NCI-H1417 (cell line): ENCODE measurements at places on chromosomes 2 and 18.

- no peak for DNase-seq
Observed at GRCh38 chr2:84458551-84459017, 496 bp downstream of the SUCLG1 start.

DNA sequence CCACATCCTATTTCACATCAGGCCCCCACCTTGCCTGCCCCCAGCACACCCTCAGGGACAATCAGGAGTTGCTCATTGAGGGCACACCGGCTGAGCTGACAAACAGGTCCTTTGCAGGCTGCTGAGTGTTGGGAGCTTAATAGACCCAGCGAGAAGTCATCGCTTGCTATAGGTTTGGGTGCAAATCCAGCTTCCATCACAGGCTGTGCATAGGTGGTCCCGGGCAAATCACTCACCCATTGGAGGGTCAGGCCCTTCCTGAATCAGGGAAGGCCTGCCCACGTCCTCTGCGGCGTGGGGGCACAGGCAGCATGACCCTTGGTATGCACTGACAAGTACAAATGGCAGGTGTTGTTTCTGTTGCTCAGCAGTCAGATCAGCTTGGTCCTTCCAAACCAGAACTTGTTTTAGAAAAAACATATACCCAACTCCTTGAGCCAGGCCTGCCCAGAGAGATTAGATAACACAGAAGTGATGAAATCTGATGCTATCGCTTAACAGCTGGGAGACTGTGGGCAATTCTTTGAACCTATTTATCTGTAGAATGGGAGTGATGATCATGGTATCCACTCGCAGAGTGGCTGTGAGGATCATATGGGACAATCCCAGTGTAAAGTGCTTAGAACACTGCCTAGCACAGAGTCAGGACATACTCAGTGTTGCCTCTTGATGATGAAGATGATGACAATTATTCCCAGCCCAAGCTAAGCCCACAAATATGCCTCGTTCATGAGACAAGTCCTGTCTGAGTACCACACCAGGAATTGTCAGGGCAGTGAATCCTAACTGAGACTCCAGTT is 34.9 kb downstream of the SMAD7 start:
- DNase-seq = no peak

- peak; percentile 33 for DNase-seq
Observed at GRCh38 chr2:101831351-101831865, 133.9 kb downstream of the MAP4K4 start.

- peak; percentile 26 for DNase-seq
Observed at GRCh38 chr2:55452879-55453278, 33.2 kb upstream of the CCDC88A start.

- DNase-seq = no peak
Observed at GRCh38 chr2:176170602-176171305, 13.6 kb downstream of the HOXD3 start.

- DNase-seq = no peak
Observed at GRCh38 chr2:221019668-221020067, 552.4 kb downstream of the EPHA4 start.

DNA sequence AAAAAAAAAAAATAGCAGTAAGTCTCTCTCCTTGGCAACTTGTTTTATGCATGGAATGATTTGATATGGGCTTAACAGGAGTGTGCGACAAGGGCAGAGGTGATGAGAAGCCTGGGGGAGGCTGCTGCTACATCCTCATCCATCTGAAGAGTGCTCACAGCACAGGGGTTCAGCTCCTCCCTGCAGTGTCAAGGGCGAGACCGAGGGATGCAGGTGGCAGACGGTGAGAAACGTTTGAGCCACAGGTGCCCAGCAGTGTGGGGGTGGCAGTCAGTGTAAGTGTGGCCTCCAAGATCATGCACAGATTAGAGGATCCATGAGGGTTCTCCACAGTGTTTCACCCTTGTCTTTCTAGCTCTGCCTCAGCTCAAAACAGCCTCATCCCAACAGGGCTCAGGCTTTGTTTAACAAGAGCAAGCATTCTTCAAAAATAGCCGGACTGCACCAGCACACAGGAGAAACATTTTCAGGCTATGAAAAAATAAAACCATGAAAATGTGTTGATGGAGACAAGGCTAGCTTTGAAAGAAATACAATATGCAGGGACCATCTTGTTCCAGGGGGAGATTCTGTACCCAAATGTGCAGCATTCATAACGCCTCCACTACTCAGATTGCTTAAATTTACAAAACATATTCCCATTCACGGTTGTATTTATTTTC is 324.5 kb upstream of the MYT1L start:
- no peak for DNase-seq

- DNase-seq = no peak
Observed at GRCh38 chr2:126154256-126154785, 501.6 kb upstream of the GYPC start.

DNA sequence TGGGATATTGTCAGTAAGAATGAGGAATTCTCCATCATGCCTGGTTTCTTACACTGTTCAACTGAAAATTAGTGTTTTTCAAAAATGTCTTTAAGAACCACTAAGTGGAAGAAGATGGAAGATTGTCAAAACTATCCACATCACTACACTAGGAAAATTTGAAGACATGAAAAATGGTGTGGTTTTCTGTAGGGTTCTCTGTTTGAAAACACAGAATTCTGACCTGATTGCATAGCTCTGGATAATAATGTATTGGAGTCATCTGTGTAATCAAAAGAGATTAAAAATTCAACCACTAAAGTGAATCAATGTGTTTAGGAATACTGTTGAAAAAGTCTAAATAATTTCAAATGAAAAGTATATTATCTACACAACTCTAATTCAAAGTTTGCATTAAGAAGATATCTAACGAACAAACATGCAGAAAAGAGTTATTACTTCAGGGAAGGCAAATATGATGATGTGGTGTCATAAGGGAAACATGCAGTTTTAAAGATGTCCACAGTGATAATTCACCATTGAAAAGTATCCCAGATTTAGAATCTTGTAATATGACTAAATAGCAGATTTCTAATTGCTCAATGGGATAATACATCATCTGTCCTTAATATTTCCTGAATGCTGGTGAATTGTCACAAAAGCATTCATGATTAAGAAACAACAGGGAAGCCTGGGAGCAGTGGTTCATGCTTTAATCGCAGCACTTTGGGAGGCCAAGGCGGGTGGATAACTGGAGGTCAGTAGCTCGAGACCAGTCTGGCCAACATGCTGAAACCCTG is 116.9 kb downstream of the ERBB4 start:
- no peak for DNase-seq

GRCh38 chr2:202094426-202094986 is 21.5 kb downstream of the KIAA2012 start:
- no peak for DNase-seq

DNA sequence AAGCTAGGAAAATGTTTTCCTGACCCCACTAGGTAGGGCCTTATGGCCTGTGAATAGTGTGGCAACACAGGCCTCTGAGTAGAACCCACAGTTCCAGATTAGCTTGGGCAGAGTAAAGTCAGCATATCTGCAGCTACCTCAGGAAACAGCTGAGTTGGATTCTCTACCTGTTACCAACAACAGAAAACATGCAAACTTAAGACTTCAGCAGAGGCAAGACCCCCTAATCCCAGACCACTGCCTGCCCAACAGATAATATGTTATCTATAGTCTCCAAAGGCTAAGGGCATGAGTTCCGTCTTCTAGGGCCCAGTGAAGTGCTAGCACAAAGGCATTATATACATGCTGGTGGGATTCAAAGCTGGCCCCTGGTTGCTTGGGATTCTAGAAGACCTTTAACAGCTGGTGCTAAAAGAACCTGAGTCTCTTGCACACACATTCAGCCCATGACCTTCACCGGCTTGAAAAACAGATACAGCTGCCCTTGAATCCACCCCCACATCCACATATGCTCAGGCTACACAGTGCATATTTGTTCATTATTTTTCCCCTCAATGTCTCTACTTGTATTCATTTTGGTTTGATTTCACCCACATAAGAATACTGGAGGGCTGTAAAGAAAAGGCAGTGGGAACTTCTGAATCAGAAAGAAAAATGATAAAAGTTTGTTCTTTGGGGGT is 13.5 kb upstream of the UBXN4 start:
- DNase-seq = no peak

GRCh38 chr2:19086231-19086651 is 272.2 kb downstream of the OSR1 start:
- DNase-seq = no peak

- no peak for DNase-seq
Observed at GRCh38 chr18:23226930-23227725, 91.8 kb downstream of the CABLES1 start.

- no peak for DNase-seq
Observed at GRCh38 chr2:120219291-120219690, 3.9 kb downstream of the TMEM185B start.
